ENCODE measurements at places on chromosomes 5 and 9. TPM values are rescaled to one million over a fixed set of nuclear protein-coding genes. Genes with fewer than 3 reads are reported as not detected.

Gene FST
- total RNA-seq, result 84.3 TPM

Gene LPAR1
- total RNA-seq, result 106 TPM

Gene PCDHB13
- total RNA-seq, result under 0.01 TPM

Gene SEMA4D
- 0.84 TPM for total RNA-seq

Measured in bronchus fibroblast of lung (primary cell).